ENCODE measurements at places on chromosomes 16 and 17.

DNA sequence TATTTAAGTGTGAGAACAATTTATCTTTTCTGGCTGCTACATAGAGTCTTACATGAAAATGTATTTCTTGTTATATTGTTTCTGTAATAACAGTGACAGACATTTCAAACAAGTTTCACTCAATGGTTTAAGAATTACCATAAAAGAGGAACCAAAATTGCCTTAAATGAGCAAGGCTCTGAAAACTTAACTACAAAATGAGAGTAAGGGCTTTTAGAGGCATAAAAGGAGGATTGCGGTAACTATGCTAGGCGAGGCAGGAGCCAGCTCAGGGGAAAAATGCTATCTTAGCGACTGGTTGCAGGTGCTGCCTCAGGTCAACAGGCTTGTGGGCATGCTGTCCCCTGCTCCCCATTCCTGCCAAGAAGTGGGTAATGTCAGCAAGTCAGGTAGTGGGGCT is 81.7 kb upstream of the MSI2 start:
- DNase-seq, result no peak

- DNase-seq, result peak; percentile 95
These were observed 25.7 kb downstream of the CIBAR2 start for GRCh38 chr16:85086347-85087291.

GRCh38 chr16:85174871-85175723 is 62.8 kb upstream of the CIBAR2 start:
- DNase-seq, result peak; percentile 46

DNA sequence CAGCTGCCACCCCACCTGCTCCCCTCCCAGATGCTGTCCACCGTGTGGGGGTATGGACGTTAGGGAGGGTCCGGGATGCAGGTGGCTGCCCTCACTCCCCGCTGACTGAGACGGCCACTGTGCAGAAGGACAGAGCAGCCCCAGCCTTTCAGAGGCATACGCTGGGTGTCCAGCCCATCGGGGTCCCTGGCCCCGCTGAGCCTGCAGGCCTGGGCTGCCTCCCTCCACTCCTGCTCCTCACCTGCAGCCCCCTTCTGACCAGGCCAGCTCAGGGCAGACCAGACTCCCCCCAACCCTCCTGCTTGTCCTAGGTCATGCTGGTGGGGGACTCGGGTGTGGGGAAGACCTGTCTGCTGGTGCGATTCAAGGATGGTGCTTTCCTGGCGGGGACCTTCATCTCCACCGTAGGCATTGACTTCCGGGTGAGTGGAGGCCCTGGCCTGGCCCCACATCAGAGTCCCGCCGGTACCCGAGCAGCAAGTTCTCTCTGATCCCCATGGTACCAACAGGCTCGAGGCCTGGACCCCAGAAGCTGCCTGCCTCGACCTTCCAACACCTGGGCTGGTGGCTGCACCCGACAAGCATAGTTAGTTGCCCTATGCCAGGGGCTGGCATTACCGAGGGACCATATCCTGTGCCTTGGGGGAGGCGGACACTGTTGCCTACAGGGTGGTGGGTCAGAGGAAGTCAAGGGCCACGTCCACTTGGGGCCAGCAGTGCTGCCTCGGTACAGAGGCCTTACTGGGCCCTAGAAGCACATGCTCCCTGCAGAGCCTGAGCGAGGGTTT is 1.4 kb downstream of the RAB26 start:
- DNase-seq, result no peak

GRCh38 chr17:10748531-10749181 is 18.8 kb upstream of the TMEM220 start:
- DNase-seq, result no peak

- DNase-seq, result peak; percentile 29
These were observed 105.3 kb downstream of the RAP1GAP2 start for GRCh38 chr17:2901582-2901981.

DNA sequence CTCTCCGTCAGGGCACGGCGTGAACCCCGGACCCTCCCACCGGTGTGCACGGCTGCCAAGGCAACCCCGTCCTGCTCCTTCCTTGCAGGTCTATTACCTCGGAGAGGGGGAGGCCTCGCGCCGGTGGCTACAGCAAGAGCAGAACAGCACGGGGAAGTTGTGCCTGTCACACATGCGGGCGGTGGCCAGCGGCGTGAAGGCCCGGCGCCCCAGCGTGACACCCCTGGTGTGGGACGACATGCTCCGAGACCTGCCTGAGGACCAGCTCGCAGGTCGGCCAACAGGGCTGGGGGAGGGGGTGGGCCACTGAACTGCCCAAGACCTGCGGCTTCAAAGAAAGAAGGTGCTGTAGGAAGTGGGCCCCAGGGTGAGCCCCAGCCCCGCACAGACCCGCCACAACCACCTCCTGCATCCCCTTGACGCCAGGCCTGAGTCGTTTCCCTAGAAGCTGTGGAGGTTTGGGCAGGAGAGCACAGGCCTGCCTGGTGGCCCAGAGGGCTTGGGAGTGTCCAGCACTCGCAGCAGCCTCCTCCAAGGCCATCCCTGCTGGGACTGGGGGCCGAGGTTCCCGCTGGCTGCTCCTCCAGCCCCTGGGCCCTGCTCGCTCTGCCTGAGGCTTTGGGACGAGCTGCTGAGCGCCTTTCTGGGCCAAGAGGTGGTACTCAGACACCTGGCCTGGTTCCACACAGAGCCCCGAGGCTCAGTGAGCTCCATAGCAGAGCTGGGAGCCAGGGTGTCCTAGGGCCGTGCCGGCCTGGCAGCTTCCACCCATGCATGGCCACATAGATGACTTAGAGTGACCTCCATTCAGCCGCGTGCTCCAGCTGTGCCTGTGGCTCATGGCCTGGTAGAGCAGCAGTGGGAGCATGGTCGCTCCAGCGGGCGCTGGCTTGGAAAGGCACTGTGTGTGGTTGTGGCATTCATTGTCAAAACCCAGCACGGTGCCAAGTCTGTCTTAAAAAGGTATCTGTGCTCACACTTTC is 14.7 kb downstream of the CYBC1 start:
- no peak for DNase-seq

GRCh38 chr17:55093353-55093752 is 124.8 kb downstream of the STXBP4 start:
- DNase-seq, result no peak

DNA sequence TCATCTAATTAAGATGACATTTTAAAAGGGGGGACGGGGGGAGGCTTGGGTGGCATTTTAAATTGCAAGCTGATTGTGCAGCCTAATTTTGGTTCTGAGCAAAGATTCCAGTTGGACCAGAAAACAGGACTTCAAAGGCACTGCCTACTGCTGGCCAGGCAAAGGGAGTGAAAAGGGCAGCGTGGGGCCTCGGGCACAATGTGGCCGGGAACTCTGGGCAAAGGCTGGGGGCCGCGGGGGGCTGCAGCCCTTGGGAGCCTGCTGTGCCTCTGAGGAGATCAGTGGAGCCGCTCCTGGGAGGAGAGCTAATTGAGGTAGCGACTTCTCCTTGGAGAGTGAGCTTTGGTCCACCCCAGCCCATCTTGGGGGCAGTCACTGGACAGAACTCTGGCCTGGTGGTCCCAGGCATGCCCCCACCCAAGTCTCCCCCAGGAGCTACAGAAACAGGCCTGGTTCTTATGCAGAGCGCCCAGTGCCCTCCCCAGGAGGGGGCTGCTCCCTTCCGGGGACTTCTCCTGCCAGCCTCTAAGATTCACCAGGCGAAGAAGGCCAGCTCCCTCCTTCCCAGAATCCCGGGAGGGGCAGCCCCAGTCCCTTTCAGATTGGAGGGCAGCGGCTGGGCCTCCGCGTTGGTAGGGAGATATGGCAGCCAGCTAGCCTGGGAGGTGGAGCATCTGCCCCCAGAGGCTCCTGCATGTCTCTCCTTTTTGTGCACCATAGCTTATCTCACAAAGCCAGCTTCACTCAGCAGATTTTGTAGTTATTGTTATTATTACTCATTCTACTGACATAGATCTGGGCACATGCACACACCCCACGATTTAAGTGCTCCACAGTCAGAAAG is 115.6 kb downstream of the GNAO1 start:
- no peak for DNase-seq

DNA sequence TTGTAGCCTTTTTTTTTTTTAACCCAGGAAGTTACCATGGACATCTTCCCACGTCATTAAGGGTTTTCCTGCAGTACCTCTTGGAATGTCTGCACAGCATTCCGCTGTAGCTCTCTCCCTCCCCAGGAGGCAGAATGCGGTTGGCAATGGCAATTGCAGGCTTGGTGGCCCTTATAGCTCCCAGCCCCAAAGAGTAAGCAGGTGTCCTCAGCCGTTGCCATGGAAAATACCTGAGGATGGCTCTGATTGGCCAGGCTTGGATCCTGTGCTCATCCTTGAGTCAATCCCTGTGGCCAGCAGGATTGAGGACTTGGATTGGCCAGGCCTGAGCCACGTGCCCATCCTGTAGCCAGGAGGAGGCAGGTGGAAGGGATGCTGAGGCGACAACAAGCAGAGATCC is 15.5 kb upstream of the TIMP2 start:
- peak; percentile 75 for DNase-seq

- DNase-seq, result no peak
These were observed 42.9 kb downstream of the BPTF start for GRCh38 chr17:67868176-67868575.

DNA sequence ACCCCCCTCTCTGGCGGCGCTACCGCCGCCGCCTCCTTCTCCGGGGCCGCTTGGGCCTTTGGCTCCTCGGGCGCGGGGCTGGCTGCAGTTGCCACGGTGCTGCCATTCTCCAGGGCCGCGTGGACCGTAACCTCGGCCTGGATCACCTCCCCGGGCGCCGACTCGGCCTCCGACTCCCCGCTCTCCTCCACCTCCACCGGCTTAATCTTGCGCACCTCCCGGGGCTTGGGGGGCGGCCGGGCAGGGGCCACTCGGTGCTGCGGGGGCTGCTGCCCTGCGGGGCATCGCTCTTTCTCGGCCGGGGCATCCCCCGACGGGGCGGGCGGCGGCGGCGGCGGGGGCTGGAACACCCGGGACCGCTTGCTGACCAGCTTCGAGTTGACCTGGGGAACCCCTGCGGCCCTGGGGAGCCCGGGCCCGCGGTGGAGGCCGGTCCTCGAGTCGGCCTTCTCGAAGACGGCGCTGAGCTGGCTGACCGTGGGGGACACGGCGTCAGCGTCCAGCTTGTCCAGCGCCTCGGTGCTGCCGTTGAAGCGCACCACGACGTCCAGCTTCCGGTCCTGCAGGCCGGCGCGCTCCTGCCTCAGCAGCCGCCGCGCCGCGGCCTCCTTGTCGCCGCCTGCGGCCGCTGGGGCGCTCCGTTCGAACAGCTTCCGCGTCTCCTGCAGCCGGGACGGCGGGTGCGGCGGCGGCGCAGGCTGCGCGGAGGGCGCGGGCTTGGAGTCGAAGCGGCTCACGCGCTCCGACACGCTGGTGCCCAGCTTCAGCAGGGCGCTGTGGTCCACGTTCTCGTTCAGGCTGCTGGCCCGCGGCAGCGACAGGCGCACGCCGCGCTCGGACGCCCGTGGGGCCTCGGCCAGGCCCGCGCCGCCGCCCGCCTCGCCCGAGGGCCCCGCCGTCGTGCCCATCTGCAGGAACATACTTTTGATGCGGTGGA is 792 bp downstream of the PPP1R9B start:
- no peak for DNase-seq

DNA sequence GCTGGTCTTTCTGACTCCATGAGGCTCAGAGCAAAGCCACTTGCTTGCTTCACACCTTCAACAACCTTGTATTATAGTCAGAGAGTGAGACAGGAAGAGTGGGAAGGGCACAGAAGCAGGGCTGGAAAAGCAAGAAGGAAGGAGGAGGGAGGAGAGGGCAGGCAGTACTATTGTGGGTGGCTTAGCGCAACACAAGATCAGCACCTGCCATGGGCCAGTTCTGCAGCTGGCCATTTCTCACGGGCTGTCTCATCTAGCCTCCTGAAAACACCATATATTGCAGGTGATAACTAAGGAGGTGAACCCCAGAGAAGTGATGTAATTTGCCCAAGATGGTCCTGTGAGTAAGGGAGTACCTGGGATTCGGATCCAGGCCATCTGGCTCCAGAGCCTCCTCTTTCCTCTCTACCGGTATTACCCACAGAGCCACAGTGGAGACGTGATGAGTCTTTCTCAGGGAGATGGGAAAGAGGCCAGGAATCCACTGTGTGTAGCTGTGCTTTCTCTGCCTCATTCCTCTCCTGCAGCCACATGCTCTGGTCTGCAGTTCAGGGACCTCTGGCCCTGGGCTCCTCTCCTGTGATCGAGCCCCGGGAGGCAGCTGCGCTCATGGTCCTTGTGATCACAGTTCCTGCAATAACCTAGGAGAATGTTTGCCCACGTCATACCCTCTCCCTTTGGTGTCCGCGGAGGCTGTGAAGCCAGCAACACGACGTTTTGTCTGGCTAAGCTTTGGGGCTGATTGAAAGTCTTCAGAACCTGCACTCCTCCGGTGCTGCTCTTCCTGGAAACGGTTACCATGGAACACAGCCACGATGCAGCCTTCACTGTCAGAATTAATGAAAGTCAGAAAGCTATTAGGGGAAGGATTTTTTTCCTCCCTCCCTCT is 178.1 kb upstream of the CCL2 start:
- DNase-seq, result no peak

DNA sequence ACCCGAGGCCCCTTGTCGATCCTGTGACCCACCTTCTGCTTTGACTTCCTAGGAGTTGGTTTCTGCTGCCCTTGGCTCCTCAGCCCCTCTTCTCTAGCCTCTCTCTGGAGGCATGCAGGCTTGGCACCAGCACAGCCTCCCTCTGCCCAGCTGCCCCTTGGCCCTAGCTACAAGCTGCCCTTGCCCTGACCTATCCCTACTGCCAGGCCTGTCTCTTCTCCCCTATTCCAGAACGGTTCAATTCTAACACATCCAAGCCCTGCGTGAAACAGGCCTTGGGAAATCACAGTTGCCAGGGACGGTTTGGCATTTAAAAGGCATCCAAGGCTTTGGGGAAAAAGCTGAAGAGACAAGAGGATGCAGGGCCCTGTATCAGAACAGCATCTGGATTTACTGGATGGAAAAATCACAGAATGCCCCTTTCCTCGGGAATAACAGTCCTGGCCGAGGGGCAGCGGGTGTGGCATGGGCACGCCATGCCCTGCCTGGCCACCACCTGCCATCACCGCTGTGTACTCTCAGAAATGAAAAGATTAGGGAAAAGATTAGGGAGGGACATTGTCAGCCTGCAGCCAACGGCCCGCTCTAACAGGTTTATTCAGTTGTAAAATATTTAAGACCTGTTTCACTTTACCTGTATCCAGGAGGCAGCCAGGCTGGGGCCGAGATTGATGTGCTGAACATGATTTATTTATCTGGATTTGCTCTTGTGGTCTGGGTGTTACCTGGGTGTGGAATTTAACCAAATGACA is 15.8 kb downstream of the RAI1 start:
- peak; percentile 20 for DNase-seq

GRCh38 chr16:4376893-4377572 is 5.4 kb downstream of the VASN start:
- no peak for DNase-seq

- peak; percentile 43 for DNase-seq
These were observed 3.0 kb downstream of the CBX8 start for GRCh38 chr17:79793924-79794304.

GRCh38 chr16:56336071-56336688 is 89.2 kb downstream of the AMFR start:
- no peak for DNase-seq

Measured in NCI-H524 (cell line).